A549 (cell line): ENCODE measurements at places on chromosomes 6 and 20.

- no peak for DNase-seq
Observed at GRCh38 chr20:16865406-16865805, 117.2 kb downstream of the OTOR start.

GRCh38 chr6:24621626-24622289, 24.2 kb downstream of the KIAA0319 start:
- no peak for DNase-seq

GRCh38 chr6:146889303-146889702, 290.5 kb downstream of the ADGB start:
- no peak for DNase-seq

- DNase-seq = no peak
Observed at GRCh38 chr6:21402368-21402767, 191.2 kb upstream of the SOX4 start.

GRCh38 chr6:37582306-37582705, 82.6 kb upstream of the CCDC167 start:
- no peak for DNase-seq

DNA sequence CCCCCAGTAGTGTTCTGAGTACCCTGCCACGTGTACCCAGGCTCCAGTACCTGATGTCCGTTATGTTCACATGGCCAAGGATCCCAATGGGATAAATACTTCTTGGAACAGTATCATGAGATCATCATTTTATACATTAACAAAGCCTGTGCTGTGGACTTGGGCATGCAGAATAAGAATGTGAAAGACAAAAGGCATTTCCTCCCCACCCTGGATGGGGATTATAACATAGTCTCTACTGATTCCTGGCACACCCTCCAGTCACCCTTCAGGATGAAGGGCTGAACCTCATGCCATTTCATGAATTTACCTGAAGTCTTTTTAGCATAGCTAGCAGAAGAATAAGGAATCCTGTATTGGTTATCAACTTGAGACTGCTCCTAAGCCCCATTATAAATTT, 2.8 kb downstream of the TNFRSF21 start:
- DNase-seq = no peak

DNA sequence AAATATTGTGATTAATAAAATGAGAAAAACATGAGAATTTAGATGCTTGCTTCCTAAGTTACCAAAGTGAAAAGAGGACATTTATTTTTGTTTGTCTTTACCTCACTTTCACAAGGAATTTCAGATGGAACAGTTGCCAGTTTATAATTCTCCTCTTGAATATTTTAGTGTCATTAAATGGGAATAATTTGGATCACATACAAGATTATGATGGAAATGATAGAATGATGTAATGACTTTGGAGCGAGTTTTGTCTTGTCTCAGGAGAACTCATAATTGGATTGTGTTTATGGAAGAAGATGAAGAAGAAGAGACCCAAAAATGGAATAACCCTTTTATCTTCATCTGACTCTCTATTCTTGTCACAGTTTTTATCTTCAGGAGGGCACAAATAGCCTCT, 172.9 kb upstream of the FLRT3 start:
- DNase-seq = no peak

GRCh38 chr6:93036835-93037234, 382.5 kb downstream of the EPHA7 start:
- DNase-seq = peak; percentile 2

DNA sequence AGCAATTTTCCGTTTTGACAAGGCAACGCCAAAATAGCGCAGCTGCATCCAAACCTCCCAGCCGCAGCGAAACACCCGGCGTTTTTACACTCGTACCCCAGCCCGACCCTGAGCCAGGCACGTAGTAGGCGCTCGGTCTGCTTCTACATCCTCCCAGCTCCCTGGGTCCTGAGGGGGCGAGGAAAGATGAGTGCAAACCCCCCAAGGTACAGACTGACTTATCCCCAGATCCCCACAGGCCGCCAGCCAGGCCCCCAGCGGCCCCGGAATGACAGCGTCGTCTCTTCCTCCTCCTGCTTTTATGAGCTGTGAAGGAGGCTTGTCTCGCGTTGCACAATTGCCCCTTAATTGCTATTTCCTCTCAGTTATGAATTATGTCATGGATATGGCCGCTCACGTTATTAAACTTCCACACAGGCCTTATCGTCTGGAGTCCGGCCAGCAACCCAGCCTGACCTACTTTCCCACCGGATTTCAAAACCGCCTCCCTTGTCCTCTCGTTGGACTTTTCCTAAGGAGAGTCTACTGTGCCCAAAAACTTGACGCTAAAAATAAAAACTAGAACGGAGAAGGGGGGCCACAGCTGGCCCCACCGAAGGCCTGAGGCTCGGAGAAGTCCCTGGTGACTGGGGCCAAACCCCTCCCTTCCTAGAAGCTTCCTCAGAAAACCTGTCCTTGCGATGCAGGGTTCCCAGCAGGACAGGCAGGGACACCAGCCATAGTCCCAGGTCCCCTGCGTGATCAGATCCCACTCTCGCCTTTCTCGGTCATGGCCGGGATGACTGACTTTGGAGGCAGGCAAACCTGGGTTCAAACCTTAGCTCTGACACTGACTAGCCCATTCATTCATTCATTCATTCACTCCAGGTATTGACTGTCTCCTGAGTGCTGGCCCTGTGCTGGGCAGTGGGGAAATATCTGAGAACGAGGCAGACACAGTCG, 130.9 kb upstream of the PTPN1 start:
- no peak for DNase-seq

DNA sequence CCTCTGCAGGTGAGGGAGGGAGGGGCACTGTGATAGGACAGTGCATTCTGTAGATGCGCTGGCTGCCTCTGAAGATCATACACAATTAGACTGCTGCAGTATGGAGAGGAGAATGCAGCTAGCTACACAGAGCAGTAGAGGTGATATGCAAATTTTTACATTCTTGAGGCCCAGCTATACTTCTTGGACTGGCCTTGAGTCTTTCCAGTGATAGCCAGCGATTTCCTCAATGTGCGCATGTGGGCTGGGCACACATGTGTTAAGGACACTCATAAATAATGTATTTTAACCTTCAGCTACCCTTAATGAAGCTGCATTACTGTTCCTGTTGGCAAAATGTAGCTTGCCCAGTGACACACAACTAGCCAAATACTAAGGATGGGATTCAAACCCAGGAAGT, 19.0 kb downstream of the TTPAL start:
- DNase-seq = no peak

GRCh38 chr20:5945963-5946362, 4.4 kb downstream of the TRMT6 start:
- DNase-seq = no peak

DNA sequence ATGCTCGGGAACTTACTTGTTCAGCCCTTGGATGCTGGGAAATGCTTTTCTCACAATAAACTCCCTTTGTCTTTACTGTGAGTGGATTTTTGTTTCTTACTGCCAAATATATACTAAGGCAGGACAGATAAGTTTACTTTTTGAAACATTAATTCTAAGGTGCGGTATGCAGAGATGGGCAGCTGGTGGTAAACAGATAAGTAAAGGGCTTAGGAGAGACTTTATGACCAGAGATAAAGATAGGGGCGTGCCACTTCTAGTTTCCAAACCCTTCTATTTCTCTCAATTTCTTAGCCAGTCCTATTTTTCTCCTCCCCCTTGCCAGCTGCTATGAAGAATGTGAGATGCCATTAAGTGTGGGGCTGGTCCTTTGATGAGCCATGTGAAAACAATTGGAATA, 16.3 kb downstream of the SAMD3 start:
- no peak for DNase-seq

GRCh38 chr6:25682324-25682723, 30.3 kb downstream of the SCGN start:
- no peak for DNase-seq

DNA sequence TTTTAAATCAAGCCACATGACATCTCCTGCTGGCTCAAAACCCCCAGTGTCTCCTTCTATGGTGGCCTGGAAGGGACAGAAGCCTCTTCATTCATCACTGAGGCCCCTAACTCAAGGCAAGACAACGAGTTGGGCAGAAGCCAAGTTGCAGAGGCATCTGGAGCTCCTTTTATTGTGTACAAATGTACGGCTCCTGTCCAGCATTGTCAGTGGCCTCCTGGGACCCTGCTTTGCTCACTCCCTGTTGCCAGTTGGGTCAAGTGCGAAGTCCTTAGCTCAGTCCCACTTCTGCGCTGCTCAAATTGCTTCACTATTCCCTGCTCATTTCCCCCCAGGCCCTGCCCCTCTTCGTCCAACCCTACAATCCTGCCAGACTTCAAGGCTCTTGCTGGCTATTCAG, 181.2 kb upstream of the PMEPA1 start:
- DNase-seq = no peak

DNA sequence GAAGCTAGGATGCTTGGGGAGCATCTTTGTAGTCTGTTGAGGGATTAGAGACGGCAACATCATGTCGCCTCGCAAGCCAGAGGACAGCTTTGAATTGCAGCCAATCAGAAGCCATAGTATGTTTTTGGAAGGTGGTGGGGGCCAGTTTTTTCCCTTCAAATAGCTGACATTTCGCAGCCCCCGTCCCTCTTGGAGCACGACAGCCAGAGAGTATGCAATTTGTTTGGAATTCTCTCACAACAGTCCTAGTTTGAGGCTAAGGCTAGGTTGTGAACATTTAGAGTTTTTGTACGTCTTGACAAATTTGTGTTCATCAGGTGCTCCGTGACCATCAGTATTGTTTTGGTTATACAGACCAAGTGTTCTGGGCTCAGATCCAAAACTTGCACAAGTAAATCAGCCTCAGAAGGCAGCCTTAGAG, 83.3 kb downstream of the PLCB1 start:
- no peak for DNase-seq

GRCh38 chr6:138896104-138896756, 91.8 kb downstream of the REPS1 start:
- no peak for DNase-seq

DNA sequence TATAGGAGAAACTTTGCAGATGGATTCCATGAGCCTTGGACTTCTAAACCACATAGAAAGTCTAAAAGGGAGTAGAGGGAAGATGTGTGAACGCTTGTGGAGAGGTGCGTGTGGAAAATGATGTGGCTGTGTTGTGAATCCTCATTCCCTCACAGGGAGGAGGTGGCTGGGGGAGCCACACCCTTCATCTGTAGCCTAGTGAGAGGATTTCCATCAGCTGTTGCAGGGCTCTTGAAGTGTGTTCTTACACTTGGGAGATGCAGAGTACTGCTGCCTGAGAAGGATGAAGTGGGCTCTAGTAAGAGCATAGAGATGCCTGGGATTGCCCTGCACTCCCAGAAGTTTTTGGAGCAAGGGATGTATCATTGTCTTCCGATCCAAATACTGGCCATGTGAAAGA, 279.6 kb downstream of the QKI start:
- no peak for DNase-seq

- peak; percentile 58 for DNase-seq
Observed at GRCh38 chr6:105594821-105595220, 191.9 kb upstream of the PREP start.

GRCh38 chr6:160305926-160306713, 42.1 kb upstream of the SLC22A3 start:
- no peak for DNase-seq

DNA sequence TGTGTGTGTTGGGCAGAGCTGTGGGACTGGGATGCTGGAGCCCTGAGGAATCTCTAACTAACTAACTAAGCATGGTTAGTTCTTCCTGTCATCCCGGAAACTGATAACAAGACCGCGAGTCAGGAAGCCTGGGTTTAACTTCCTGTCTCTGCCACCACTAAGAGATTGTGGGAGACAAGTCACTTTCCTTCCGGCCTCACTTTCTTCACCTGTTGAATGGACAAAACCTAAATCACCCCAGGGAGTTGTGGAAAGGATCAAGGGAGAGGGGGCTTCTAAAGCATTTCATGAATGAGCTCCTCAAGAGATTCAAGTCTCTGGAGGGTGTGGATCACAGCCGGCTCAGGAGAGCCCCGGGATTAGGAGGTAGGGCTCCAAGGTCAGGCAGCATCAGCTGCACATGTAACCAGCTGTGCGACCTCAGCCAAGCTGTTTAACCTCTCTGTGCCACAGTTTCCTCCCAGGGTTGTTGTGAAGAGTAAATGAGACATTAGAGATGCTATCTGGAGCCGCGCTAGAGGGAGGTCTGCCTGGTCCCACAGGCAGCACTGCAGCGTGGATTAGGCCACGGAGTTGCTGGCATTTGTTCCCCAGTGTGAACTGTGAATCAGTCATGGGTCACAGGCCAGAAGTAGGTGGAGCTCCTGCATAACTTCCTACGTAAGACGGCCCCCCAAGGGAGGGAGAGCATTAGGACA, 105.1 kb downstream of the TOX2 start:
- DNase-seq = no peak

GRCh38 chr6:113120582-113121285, 736.4 kb upstream of the MARCKS start:
- peak; percentile 52 for DNase-seq

- DNase-seq = no peak
Observed at GRCh38 chr6:7045746-7046145, 62.0 kb upstream of the RREB1 start.

GRCh38 chr20:25227317-25227831, 20.5 kb upstream of the PYGB start:
- DNase-seq = peak; percentile 68

GRCh38 chr20:19605786-19606485, 152.1 kb upstream of the RIN2 start:
- no peak for DNase-seq

DNA sequence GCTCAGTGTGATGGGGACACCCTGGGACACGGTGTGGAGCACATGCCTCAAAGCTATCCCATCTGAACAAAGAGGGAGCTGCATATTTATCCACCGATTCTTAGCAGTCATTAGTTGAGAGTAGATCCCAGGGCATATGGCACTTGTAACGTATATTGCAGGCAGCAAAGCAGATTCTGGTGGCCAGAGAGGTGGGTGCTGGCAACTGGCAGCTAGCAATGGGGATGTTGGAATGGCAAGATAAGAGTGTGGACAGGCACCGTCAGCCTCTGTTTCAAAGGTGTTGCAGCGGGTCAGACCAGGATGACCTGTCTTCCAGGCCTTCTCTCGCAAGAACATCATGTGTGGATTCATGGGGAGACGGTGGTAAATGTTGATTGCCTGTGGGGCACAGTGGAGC, 287.8 kb upstream of the RNF24 start:
- no peak for DNase-seq

DNA sequence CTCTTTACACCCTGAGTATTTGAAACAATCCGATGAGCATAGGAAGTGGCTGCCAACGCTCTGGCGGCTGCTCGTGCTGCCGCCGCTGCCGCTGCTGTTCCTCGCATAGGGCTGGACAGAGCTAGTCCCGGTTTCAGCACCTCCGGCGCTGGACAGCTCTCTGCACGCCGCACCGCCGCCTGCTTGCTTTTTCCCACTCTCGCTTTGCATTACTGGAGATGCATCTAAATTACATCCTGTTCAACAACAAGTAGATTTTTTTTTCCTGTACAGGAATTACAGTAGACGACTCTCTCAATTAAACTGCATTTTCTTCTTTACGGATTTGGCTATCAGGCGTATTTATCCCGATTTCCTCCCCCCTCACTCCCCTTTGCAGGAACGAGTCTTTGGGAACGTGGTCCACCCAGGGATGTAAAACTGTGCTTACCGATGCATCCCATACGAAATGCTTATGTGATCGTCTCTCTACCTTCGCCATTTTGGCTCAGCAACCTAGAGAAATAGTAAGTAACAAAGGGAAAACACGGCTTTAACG, 563.8 kb downstream of the LMBRD1 start:
- peak; percentile 4 for DNase-seq

- no peak for DNase-seq
Observed at GRCh38 chr6:45637611-45638257, 260.0 kb upstream of the SUPT3H start.
